ENCODE measurements at places on chromosomes 2 and 18.

- peak; percentile 80 for DNase-seq
Observed at GRCh38 chr2:18520451-18521425, 39.7 kb downstream of the RDH14 start.

DNA sequence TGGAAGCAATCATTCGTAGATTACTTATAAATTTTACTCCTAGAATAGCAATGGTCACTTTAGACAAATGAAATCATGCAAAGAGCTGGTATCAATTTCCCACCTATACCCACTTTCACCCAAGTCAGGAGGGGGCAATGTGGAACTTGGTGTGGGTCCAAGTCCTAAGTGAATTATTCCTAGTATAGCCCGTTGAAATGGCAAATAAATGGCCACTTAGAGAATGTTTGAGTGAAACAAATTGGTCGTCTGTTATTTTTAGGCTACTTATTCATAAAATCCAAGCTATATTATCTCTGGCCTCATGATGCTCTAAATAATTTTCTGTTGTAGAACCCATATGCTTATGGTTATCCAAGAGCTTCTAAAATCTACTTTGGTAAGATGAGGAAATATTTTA lies 98.1 kb downstream of the MYO3B start:
- no peak for DNase-seq

GRCh38 chr2:238042849-238043584 lies 17.8 kb upstream of the SCLY start:
- no peak for DNase-seq

- DNase-seq = no peak
Observed at GRCh38 chr2:209501579-209501978, 77.7 kb downstream of the MAP2 start.

GRCh38 chr2:46382331-46383112 lies 85.3 kb downstream of the EPAS1 start:
- no peak for DNase-seq

DNA sequence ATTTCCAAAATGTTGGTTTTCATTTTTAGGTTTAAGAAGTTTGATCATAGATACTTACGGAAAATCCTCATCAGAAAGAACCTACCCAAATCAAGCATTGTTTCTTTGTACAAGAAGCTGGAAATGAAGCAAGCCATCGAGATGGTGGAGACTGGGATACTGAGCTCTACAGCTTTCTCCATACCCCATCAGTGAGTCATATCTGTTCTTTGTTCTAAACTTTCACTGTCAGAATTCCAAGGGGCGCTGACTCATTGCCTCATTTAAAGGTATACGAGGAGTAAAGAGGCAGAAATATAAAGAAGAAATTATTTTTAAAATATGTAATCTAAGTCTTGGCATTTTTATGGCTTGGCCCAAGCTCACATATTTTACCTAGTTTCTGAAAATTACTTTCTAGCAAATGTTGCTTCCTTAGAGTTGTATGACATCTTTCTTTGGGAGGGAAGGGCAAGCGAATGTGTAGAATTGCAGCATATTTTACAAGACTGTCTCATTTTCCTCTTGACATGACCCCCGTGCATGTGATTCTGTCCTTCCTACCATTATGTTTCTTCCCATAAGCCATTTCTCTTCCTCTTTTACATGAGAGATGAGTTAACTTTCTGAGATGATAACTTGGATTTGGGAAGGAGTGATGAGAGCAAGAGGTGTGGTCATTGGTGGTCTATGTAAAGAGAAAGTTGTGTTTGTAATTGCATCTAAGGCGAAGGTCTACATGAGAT lies 41.2 kb downstream of the SLC9A4 start:
- peak; percentile 87 for DNase-seq

DNA sequence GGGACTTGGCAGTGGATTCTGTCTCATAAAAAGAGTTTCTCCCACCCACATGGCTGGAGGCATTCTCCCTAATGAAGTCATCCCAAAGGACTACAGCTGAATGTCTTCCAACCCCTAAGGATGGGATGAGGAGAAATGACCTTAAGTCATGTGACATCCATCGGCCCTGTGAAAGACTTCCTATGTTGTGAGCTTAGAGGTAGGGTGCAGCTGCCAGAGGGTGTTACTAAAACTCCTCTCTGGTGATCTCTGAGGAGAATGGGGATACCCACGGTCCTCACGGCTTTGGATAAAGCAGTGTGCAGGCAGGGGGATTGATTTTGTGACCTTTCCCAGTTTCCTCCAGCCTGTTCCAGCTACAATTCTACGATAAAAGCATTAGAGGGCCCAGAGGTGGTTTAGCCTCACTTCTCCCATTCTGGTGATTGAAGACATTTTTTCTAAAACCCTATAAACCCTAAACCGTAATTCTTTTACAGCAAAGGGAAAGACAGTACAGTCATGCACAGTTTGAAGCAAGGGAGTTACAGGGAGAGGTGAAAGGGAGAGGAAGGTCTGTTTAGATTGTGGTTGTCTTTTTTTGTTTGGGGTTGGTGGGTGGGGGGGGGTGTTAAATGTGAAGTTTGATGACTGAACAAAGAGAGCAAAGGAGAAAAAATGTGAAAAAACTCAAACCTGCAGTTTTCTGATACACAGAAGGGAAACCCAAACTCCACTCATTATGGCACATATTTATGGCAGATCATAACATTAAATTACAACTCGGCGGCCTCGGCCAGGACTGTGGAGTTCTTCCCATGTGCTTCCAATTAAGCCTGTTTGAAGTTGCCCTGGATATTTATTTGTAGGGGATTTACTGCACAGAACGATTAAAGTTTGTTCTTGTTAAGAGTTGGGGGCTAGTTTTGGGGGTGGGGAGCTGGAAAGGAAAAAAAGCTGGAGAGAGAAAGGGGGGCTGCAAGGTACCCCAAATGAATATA lies 26.6 kb upstream of the SLC14A2 start:
- DNase-seq = peak; percentile 11

DNA sequence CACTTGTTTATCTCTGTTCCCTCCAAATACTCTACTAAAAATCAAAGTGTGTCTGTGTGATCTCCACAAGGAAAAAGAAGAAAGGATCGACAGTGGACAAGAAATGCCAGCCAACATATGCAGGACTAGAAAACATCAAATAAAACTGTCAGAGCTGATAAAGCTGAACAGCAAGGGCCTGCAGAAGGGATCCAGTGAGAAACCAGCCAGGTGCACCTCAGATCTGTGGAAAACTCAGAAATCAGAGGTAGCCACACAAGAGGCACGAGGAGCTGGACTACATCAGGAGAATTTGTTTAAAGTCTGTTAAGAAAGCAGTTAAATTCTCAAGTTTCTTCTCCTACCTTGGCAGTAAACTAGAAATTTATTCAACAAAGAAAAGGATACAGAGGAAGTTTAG lies 135.2 kb downstream of the SUCLG1 start:
- no peak for DNase-seq

GRCh38 chr2:205245652-205246051 lies 436.6 kb upstream of the NRP2 start:
- no peak for DNase-seq

GRCh38 chr2:162153608-162154224 lies 1.7 kb upstream of the GCG start:
- peak; percentile 50 for DNase-seq

Measured in urothelium cell line (cell line).